ENCODE measurements at places on chromosomes 1 and 21.

DNA sequence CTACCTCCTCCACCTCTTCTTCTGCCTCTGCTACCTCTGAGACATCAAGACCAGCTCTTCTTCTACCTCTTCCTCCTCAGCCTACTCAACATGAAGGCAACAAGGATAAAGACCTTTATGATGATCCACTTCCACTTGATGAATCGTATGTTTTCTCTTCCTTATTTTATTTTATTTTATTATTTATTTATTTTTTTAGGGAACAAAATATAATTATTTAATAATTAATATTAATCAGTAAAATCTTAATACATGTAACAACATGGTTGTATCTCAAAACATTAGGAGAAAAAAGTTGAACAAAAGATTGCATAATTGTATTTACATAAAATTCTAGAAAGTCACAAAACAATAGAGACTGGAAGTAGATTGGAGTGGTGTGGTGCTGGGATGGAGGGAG is 13.1 kb upstream of the HRNR start:
- no peak for DNase-seq

DNA sequence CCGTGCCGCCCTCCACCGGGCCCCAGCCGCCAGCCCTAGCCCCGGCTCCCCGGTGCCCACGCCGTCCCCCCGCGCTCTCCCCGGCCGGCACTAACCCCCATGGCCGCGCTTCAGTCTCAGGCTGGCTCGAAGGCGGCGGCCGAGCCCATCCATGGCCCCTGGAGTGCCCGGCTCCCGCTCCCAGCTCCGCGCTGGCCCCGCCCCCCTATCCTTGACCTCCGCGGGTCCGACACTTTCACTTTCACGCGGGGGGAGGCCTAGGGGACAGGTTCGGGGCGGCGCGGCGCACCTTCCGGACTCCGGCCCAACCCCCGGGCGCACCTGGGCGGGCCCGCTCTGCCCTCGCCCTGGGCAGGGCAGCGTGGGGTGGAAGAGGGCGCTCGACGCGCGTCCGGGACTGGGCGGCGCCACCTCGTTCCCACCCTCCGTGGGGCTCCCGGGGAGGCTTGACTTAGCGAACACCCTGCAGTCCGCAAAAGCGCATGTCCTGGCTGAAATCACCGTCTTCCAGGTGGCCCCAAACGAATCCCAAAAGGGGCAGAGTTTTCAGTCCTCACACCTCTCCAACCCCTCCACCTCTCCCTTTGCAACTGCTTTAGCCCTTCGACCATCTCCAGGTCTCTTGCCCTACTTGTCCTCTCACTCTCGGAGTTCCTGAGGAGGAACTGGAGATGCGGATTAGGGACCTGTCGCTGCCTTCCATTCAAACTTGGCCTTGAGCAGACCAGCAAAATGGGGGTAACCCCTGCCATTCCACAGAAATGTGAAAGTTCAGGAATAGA is 3.9 kb upstream of the DENND2D start:
- DNase-seq, result no peak

DNA sequence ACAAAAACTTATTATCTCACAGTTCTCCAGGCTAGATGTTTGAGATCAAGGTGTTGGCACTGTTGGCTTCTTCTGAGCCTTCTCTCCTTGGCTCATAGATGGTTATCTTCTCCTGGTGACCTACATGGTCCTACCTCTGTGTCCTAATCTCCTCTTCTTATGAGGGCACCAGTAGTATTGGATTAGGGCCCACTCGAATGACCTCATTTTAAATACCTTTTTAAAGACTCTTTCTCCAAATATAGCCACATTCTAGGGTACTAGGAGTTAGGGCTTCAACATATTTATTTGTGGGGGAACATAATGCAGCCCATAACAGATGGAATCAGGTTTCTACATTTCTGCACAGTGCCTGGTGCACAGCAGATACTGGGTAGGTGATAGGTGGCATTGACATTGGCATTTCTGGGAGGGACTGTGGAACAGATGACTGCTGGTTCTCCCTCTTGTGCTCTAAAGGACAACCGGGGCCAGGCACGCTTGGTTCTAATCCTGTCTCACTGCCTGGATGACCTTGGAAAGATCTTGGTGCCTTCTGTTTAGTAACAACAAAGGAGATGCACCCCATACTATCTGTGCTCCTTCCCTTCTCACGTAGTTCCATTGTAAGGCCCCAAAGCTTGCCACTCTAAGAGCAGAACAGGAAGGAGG is 140.3 kb downstream of the PLPP3 start:
- DNase-seq, result no peak

GRCh38 chr1:150529017-150529416 is 13.5 kb downstream of the FALEC start:
- no peak for DNase-seq

DNA sequence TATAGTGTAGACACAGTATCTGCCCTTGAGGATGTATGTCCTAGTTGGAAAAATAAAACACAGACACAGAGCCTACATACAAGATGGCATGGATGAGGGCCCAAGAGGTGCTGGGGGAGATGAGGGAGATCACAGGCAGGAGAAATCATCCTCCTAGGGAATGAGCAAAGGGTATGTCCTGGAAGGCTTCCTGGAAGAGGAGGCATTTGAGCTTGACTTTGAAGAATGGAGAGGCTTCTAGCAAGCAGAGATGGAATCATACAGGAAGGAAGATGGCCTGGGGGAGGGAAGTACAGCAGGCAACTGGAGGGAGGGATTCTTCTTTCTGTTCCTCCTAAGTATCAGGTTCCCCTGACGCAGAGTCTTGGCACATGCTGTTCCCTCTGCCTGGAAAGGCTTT is 103.3 kb downstream of the LACTBL1 start:
- DNase-seq, result no peak

- DNase-seq, result no peak
Observed at GRCh38 chr1:2983706-2984398, 37.4 kb upstream of the ACTRT2 start.

GRCh38 chr1:212612041-212612961 is 3.7 kb downstream of the ATF3 start:
- no peak for DNase-seq

GRCh38 chr1:193555662-193556441 is 369.4 kb upstream of the B3GALT2 start:
- DNase-seq, result no peak

GRCh38 chr1:224759681-224760091 is 143.6 kb downstream of the CNIH3 start:
- no peak for DNase-seq

GRCh38 chr1:54565113-54565501 is 17.1 kb downstream of the ACOT11 start:
- no peak for DNase-seq

- DNase-seq, result no peak
Observed at GRCh38 chr1:93111065-93111464, 32.0 kb downstream of the MTF2 start.

GRCh38 chr1:45620588-45621500 is 3.0 kb downstream of the CCDC17 start:
- DNase-seq, result no peak

DNA sequence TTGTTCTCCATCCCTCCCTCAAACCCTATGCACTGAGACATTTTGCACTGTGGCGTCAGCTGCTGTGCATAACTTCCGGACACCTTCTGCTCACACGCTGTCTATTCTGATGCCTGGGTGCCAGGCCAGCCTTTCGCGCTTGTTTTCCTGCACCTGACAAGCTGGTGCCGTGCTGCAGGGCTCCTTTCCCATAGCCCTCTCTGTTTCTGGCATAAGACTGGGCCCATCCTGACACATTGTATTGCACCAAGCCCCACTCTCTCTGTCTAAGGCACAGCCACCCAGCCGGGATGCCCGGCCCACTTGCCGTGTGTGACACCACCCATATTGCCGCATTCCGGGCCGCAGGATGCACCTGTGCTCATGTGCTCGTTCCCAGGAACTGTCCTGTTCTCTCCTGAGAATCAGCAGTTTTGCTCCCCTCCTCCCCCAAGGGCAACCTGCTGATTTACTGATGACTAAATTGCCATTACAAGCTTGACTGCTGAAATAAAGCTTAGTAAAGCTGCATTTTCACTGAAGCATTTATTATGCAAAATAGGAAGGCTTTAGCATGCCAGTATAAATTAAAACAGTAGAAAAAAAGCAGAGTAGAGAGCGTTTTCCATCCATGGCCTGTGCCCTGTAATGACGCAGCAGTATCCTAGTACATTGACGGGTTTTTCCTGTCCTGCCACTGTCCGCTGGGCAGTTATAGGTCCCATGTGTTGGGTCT is 88.0 kb downstream of the CD247 start:
- no peak for DNase-seq

DNA sequence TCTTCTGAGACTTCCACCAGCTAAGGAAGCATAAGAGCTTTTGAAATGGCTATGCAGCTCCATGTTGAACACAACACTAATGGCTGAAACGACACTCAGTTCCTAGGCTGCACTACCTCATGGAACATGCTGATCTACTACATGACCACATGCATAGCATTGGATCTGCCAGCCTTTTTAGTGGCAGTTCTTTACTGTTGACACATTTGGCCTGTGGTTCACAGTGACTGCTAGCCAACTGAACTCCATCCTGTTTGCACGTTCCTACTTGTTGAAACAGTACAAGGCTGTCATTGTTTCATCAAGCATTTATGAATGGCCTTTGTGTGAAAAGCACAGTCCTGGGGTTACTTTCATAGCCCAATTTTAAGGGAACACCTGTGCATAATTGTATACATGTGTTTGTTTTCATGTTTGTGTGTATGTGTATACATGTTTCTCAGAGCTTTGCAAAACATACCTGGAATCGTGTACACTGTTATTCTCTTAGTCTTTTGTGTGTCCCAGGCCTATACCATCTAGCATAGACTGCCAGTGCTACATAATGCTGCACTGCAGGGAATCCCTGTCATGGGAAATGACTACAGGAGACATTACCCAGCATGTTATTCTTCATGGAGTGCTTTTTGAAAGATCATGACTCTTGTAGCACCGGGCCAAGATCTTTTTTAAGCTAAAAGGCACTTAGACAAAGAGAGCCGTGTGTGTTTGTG is 179.6 kb upstream of the ESRRG start:
- DNase-seq, result no peak

DNA sequence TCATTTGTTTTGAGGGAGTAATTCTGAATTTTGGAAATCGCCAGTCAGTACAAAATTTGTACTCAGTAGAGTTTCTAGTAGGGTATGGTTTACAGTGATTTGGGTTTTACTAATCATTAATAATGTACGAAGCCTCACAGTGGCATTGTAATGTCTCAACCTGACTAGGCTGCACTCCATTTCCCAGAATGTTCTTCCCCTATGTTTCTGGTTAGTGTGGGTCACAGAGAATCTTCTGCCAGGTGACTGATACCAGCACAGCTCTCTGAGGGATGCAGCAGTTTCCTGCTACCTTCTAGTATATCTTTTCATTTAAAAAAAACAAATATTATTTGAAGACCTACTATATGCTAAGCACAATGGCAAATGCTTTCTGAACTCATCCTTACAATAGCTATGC is 112.9 kb downstream of the PTPN14 start:
- DNase-seq, result no peak

- no peak for DNase-seq
Observed at GRCh38 chr1:69527273-69527672, 40.4 kb upstream of the LRRC7 start.

GRCh38 chr1:1004780-1005697 is 5.1 kb upstream of the HES4 start:
- no peak for DNase-seq

DNA sequence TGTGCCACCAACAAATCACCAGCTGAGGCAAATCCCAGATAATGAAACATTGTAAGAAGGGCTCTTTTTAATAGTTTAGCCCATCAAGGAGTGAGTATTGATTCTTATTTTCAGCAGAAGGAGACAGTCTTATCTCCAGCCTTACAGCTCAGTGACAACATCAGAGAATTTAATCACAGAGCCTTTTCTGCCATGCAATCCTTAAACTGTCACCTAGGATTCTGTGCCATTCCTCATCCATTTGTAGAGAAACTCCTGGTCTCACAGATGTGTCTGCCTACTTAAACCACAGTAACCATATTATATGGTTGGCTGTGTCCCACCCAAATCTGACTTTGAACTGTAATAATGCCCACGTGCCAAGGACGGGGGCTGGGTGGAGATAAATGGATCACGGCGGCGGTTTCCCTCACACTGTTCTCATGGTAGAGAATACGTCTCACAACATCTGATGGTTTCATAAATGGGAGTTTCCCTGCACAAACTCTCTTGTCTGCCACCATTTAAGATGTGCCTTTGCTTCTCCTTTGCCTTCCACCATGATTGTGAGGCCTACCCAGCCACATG is 217.7 kb downstream of the RERE start:
- no peak for DNase-seq

DNA sequence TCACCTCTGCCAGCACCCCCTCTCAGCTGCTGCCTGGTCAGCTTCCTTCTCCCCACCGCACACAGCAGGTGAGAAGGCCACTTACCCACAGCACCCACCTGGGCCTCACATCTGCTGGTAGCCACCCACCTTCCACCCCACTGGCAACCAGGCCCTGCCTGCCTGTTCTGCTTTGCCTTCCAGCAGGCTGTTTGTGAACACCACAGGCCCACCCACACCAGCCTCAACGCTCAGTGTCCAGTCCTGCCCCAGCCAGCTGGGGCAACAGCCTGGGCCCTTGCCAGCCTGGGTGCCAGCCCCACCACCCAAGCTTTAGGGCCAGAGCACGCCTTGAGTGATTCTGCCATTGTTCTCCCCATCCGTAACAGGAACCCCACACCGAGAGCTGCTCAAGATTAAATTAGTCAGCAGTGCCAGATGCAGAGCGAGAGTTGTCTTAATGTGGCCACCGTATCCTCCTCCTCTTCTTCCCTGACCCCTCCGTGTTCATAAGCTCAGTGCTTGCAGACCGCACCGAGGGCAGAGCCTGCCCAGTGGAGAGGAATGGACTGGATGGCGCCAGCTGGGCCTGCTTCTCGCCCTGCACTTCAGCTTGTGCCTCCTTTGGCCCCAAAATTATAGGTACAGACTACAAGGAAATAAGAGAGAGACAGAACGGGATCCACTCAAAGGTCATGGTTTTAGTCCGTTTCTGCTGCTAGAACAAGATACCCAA is 120.3 kb upstream of the COL6A1 start:
- DNase-seq, result no peak

- DNase-seq, result no peak
Observed at GRCh38 chr1:235913311-235913710, 46.6 kb upstream of the LYST start.

- no peak for DNase-seq
Observed at GRCh38 chr1:70075761-70076160, 129.6 kb downstream of the LRRC40 start.

GRCh38 chr1:6470132-6471085 is 4.4 kb upstream of the TNFRSF25 start:
- no peak for DNase-seq

DNA sequence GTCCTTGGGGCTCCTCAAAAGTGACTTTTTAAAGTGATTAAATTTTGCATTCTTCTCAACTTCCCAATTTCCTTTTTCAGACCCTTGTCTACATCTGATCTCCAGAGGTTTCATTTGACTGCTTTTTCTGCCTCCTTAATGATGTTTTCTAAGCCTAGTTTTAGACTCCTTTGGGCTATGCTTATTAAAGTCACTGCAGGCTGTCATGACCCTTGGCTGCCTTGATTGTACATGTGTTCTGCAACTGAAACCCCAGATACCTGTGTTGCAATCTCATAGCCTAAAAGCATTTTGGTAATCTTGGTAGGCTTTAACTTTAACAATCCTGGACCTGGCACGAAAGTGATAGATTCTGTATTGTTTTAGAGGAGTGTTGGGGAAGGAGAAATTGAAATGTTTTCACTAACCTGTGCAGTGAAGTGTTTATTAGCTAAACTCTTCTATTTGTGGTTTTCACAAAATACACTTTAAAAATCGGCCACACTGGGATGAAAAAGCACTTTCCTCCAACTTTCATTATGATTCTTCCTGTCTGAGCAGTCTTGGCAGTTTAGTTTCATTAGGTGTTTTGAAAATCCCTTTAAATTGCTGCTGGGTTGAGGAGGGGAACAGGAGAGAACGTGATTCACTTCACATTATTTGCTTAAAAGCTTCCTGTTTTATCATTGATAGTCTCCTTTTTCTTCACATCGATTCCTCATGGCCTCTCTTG is 4.9 kb downstream of the MACO1 start:
- no peak for DNase-seq

All from AG09319 (cell line).